Hippocampal formation (tissue), 2 donors: ENCODE measurements at places on chromosomes 1 and 21.
A peak's percentile ranks its signal among the peaks of the same experiment; 100 is the strongest.

DNA sequence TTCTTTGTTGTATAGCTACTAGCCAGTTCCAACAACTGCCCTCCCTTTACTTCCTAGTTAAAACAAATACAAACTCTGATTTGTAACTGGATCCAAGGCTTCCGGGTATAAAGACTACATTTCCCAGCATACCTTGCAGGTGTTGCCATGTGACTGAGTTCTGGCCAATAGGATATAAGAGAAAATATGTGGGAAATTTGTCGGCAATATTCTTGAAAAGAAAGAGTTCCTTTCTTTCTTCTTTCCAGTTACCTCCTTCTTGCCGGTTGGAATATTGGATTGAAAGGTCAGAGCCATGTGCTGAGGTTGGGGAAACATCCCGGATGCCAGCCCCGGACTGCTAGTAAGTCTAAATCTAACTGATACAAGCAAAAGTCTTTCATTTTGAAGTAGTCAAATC lies 23.0 kb upstream of the ZBTB40 start:
- DNase-seq: no peak

DNA sequence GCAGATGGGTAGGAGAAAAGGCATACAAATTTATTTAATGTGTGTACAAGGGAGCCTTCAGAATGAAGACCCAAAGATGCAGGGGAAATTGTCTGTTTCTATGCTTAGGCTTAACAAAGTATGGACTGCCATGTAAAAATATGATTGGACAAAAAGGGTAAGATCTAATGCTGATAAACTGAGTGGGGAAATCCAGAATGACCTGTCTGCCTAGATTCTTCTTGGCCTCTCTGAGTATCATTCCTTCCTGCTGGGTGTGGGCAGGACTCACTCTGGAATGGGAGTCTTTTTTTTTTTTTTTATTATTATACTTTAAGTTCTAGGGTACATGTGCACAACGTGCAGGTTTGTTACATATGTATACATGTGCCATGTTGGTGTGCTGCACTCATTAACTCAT lies 61.0 kb downstream of the IGSF5 start:
- no peak for DNase-seq

GRCh38 chr1:30842697-30843354 lies 65.7 kb downstream of the SDC3 start:
- DNase-seq: no peak

GRCh38 chr1:211613108-211613947 lies 34.4 kb upstream of the SLC30A1 start:
- no peak for DNase-seq

DNA sequence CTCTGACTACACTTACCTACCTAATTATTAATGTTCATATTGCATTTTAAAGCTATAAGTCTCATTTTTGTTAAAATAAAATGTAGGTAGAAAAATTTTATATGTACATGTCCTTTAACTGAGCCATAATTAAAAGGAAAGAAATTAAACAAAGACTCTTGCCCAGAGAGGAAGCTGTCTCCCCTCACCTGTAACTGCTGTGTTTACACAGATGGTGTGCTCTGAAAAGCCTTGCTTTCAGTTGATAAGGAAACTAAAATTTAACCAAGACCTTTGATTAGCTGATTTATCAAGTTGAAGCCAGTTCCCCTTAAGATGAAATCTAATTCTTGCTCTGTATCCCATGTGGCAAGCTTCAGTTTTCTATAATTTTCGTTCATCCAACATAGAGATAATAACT lies 213.5 kb downstream of the LYPLAL1 start:
- DNase-seq: no peak

GRCh38 chr1:97137862-97138514 lies 416.4 kb downstream of the PTBP2 start:
- peak; percentile 36 for DNase-seq

GRCh38 chr1:54460351-54460750 lies 54.2 kb upstream of the SSBP3 start:
- no peak for DNase-seq

DNA sequence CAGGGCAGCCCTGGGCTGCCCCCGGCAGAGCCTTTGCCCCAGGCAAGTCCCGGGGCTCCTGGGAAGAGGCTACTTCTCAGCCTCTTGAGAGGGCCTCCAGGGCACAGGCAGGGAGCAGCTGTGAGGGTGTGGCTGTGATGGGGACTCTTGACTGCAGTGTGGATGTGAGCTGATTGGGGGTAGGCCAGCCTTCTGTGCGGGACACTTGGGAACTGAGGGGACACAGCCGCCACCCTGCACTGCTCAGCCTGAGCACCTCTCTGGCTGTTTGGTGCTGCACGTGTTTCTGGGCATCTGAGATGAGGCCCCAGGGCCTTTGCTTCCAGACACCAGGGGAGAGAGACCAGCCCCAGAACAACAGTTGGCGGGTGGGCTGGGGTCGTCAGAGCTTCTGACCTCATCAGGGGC lies 62.1 kb downstream of the SKI start:
- DNase-seq: no peak

DNA sequence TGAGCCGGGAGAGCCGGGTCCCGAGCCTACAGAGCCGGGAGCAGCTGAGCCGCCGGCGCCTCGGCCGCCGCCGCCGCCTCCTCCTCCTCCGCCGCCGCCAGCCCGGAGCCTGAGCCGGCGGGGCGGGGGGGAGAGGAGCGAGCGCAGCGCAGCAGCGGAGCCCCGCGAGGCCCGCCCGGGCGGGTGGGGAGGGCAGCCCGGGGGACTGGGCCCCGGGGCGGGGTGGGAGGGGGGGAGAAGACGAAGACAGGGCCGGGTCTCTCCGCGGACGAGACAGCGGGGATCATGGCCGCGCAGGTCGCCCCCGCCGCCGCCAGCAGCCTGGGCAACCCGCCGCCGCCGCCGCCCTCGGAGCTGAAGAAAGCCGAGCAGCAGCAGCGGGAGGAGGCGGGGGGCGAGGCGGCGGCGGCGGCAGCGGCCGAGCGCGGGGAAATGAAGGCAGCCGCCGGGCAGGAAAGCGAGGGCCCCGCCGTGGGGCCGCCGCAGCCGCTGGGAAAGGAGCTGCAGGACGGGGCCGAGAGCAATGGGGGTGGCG lies 371 bp downstream of the ARID1A start:
- no peak for DNase-seq

GRCh38 chr21:46226146-46226545 lies 2.4 kb downstream of the LSS start:
- no peak for DNase-seq

GRCh38 chr1:2318314-2319278 lies 72.8 kb downstream of the MORN1 start:
- no peak for DNase-seq

DNA sequence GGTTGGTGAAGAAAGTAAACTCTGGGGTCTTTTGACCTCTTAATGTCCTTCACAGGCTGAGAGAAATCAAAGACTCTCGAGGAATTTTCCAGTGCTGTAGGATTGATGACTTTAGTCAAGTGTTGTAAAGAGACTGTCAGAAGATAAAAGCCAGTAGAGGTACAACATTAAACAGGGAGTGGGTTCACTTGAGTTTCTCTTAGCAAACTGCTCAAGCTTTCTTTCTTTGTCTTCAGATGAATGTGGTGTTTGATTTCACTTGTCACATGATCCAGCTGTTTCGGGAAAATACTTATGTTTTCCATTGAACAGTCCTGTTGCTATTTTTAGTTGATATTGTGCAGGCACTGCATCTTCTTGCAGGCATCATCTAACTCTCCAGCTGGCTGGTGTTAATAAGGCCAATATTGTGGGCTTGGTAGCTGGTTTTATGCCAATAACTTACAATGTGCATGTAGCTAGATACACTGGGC lies 45.6 kb downstream of the XCL2 start:
- DNase-seq: no peak
